ENCODE measurements at places on chromosomes 16 and 17. TPM values are rescaled to one million over a fixed set of nuclear protein-coding genes. Genes with fewer than 3 reads are reported as not detected.

The LGALS9B gene
- 6.7 TPM for total RNA-seq

DNA sequence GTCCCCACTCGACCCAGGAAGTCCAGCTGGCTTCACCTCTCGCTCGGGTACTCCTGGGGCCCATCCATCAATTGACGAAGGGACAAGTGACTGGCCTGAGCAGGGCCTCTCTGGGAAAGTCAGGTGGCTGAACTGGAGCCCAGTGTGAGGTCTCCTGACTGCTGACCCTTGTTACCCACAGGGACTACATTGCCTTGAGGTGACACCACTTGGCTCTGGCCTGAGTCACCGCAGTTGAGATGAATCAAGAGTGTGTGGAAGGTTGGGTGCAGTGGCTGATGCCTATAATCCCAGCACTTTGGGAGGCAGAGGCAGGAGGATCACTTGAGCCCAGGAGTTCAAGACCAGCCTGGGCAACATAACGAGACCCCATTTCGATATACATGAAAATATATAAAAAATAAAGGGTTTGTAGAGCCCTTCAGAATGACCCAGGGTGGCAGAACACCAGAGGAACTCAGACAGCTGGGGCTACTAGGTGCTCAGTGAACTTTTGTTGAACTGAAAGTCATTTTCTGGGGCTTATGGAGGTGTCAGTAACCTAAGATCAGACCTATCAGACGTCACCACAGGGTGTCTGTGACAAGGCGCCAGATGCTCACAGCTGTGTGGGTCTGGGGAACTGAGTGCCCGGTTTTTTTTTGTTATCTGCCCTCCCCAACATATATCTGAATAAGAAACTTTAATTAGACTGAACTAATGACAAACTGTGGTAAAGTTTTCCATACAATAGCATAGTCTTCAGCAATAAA, 14.8 kb upstream of the ZFP90 start:
- no peak for DNase-seq

- DNase-seq = no peak
Observed at GRCh38 chr16:4570688-4571321, 14.7 kb downstream of the C16orf96 start.

GRCh38 chr17:19533718-19534561, at the start of gene SLC47A1:
Gene SLC47A1, plus strand, starts transcription at chr17:19533854. Its CDS starts 86 bp downstream, at chr17:19533940.
- DNase-seq = peak; percentile 20

GRCh38 chr17:77497578-77497934, 356.8 kb downstream of the SEC14L1 start:
- peak; percentile 4 for DNase-seq

DNA sequence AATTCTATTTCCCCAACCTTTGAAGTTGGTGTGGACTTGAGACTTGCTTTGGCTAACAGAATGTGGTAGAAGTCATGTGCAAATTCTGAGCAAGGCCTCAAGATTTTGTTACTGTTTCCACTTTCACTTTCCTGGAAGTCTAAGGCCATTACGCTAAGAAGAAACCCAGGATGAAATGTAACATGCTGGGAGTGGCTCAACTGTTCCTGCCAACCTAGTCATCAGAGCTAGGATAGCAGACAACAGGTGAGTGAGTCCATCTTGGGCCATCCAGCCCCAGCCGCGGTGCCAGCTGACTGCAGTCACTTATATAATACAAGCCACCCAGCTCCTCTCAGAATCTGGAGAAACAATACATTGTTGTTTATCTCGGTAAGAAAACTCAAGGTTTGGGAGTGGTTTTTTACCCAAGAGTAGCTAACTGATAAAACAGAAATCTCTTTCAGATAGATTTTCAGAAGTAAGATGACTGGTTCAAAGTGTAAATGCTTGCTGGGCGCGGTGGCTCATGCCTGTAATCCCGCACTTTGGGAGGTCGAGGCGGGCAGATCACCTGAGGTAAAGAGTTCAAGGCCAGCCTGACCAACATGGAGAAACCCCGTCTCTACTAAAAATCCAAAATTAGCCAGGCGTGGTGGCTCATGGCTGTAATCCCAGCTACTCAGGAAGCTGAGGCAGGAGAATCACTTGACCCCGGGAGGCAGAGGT, 10.7 kb upstream of the STX4 start:
- no peak for DNase-seq

DNA sequence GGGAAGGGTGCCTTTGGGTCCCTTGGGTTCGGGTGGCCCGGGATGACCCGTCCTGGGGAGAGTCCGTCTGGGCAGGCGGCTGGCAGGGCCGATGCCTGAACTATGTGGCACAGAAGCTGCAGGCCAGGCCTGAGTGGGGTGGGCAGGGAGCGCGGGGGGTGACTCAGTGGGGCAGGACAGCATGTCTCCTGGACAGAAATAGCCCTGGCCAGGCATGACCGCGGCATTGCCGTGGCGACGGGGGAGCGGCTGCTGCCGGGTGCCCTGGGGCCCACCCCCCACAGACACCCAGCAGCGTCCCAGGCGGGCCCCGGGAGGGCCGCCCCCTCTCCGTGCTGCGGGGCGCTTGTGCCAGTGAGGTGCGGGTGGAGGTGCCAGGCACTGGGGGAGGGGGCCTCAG, 1.8 kb upstream of the C1QTNF8 start:
- no peak for DNase-seq

GRCh38 chr16:30002614-30003346, 6.7 kb downstream of the INO80E start:
- no peak for DNase-seq

DNA sequence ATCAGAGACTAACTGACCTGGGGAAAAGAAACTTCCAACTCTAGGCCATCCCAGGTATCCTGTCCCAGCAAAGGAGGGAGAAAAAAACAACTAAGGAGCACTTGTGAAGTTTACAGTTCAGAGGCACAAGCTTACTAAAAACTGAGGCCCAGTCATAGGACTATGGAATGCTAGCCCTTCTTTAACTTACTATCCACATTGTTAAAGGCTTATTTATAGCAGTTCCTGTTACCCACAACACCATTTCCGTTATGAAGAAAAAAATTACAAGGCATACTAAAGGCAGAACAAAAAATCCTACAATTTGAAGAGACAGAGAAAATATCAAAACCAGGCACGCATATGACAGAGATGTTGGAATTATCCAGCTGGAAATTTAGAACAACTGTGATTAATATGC, 159.1 kb downstream of the CDH11 start:
- DNase-seq = no peak

DNA sequence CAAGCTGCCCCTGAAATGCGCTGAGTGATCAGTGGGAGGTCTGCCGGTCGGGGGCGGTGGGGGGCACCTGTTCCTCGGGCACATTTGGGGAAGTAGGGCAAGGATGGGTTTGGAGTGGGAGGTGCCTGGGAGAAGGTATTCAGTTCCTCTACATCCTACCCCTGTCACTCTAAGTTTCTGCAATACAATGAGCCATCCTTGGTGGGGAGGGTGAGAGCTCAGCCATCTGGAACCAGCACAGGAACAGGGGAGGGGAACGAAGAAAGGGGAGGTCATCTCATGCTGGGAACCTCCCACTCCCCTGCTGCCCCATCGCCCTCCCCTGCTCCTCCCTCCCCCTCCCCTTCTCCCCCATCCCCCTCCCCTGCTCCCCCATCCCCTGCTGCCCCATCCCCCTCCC, 4.2 kb downstream of the DPH1 start:
- no peak for DNase-seq

Measured in transverse colon (tissue), 4 donors.